H1 (cell line): ENCODE measurements at places on chromosomes 5 and 9.

- no peak for DNase-seq
Observed at GRCh38 chr5:33475706-33476105, 34.9 kb downstream of the TARS1 start.

GRCh38 chr9:33162721-33163311, 4.3 kb downstream of the B4GALT1 start:
- DNase-seq, result no peak

DNA sequence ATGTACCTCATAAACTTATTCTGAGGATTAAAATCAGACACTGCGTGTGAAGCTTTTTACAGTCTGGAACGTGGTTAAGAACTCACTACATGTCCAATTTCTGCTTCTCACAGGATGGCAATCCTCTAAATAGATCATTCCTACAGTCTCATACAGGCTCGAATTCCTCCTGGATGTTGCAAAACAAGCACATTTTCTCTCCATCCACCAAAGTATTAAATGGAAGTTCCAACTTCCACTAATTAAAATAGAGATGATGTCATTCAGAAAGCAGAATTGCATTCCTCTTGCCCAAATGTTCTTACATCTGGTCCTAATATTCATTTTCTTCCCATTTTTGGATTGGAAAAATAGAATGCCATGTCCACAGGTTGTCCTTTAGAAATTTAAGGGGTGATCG, 145.5 kb upstream of the PCA3 start:
- no peak for DNase-seq

DNA sequence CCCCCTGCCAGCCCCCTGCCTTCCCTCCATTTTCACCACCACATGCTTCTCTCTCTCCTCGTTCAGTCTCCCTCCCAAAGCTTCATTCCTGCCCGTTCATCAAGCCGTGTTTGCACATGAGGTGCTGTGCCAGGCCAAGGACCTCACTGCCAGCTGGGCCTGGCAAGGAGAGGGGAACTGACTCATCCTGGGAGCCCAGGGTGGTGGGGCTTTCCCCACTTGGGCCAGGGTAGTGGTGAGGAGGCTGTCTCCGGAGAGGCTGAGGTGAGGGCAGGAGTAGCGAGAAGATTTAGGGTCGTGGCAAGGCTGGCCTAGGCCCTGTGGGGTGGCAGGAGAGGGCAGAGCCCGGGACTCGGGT, 30.4 kb upstream of the NOTCH1 start:
- no peak for DNase-seq

DNA sequence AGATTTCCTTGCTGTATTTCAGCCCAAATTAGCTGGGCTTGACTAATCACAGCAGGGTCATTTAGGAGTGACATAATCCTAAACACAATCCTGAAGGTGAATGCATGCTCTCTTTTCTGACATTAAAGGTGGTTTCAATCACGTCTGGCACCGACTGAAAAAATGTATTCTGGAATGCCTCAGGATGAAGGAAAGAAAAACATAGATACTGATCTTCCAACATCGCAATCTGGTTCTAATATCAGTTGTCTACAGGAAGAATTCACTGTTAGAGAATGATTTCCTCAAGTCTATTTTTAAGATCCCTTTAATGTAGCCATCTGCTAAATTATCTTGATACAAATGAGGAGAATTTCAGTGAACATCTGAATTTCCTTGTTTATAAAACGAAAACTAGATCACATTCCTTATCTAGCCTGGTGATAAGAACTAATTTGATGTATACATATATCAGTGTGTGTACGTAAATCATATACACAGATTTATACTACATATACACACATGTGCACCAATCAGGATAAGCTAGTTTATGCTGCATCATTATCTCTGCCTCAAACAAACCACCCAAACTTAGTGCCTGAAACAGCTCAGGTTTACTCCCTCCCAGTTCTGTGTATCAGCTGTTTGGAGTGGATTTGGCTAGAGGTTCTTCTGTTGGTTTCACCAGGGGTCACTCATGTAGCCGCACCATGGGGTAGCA, 31.3 kb upstream of the TAS2R1 start:
- DNase-seq, result no peak
